ENCODE measurements at places on chromosomes 2 and 18. TPM values are rescaled to one million over a fixed set of nuclear protein-coding genes. Genes with fewer than 3 reads are reported as not detected.

TGFA gene
- total RNA-seq = 0.12 TPM

TSHZ1 gene
- total RNA-seq = 11.4 TPM

MYO5B gene
- 1.4 TPM for total RNA-seq

IFIH1 gene
- total RNA-seq = 6.9 TPM

VSNL1 gene
- not detected for total RNA-seq

- no peak overlapping the region for H3K4me3 ChIP-seq
- H3K36me3 ChIP-seq = no peaks in the 10 kb centered on the region
- H3K27ac ChIP-seq = no peak overlapping the region
- DNase-seq = no peak
- H3K27me3 ChIP-seq = no peaks in the 10 kb centered on the region
- H3K4me1 ChIP-seq = no peaks in the 10 kb centered on the region
These were observed 84.6 kb downstream of the LRATD1 start for GRCh38 chr2:14717131-14717530.

- H3K4me3 ChIP-seq = no peak overlapping the region
- no peaks in the 10 kb centered on the region for H3K36me3 ChIP-seq
- no peaks in the 10 kb centered on the region for H3K27me3 ChIP-seq
These were observed 95.9 kb downstream of the LYPD6B start for GRCh38 chr2:149134335-149134923.

DNA sequence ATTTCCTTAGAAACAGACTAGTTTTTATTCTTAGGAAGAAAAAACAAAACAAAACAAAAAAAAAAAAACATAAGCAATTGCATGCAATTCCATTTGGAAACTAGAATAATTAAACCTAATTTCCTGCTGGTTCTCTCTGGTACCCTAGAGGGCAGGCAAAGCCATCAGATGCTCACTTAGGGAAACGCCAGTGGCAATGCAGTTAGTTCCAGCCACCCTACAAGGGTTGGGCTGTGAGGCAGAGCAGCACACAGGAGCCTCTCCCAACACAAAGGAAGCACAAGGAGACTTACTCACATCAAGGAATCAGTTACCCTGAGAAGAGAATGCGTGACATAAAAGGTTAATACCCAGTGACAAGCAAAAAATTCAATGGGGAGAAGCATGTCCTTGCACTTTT, 28.8 kb downstream of the CCDC93 start:
- H3K27ac ChIP-seq = no peak overlapping the region
- no peak overlapping the region for H3K4me3 ChIP-seq
- H3K36me3 ChIP-seq = peaks cover 4% of the 10 kb centered on the region
- DNase-seq = no peak
- H3K4me1 ChIP-seq = peaks cover 13% of the 10 kb centered on the region

DNA sequence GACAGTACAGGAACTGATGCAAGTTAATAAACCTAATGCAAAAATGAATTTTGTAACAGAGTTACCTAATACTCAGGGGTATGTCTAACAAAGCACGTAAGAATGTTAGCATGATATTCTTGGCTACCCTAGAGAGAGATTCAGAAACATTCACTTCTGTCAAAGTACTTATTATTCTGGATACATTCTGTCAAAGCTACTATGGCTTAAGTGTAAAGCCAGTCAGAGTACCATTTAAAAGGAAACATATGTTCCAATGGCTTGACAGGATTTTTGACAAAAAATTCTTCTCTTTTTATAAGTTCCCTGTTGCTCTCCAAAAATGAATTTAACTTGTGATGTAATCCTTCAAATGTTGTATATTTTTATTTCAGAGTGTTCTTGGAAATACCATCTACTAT, 85.5 kb downstream of the PIGN start:
- H3K36me3 ChIP-seq = no peaks in the 10 kb centered on the region
- H3K27ac ChIP-seq = no peak overlapping the region
- no peak overlapping the region for H3K4me3 ChIP-seq
- H3K27me3 ChIP-seq = no peaks in the 10 kb centered on the region
- DNase-seq = no peak

- H3K36me3 ChIP-seq = no peaks in the 10 kb centered on the region
- H3K27ac ChIP-seq = no peak overlapping the region
- no peak overlapping the region for H3K4me3 ChIP-seq
- no peak for DNase-seq
These were observed 11.8 kb downstream of the CRACDL start for GRCh38 chr2:98924038-98924830.

- no peak overlapping the region for H3K27ac ChIP-seq
- H3K4me1 ChIP-seq = no peaks in the 10 kb centered on the region
- peaks cover 2% of the 10 kb centered on the region for H3K27me3 ChIP-seq
- no peak for DNase-seq
These were observed 1.2 kb downstream of the SERPINB5 start for GRCh38 chr18:63477968-63478367.

- peaks cover 9% of the 10 kb centered on the region for H3K27me3 ChIP-seq
- no peaks in the 10 kb centered on the region for H3K36me3 ChIP-seq
- H3K4me3 ChIP-seq = no peak overlapping the region
- no peak for DNase-seq
These were observed 11.9 kb upstream of the APCDD1 start for GRCh38 chr18:10442551-10442971.

DNA sequence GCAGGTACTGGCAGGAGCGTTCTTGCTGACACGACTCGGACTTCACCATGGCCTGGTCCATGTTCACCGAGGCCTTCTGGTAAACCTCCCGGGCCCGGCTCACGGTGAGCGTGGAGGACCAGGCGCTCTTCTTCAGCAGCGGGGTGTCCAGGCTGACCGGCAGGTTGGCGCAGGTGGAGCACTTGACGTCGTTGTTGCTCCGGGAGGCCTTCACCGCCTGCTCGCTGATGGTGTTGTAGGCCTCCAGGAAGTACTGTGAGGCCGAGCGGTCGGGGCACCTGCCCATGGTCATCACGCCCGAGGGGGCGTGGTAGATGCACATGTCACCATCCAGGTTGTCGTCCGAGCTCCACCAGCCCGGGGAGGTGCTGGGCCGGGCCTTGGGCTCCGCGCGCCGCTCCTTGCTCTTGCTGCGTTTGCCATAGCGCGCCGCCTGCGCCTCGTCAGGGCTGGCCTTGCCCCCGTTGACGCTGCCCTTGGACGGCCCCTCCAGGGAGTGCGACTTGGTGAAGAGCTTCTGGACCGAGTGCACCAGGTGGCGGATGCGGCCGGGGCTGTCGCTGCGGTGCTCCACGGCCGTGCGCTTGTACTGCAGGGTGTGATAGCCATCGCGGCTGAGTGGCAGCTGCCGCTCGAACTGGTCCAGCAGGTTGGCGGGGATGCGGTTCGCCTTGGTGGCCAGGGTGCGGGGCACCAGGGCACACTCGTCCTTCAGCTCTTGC, 429.3 kb downstream of the TGIF1 start:
- no peak for DNase-seq
- peaks cover 8% of the 10 kb centered on the region for H3K27me3 ChIP-seq
- H3K36me3 ChIP-seq = no peaks in the 10 kb centered on the region
- H3K4me3 ChIP-seq = no peak overlapping the region
- H3K27ac ChIP-seq = no peak overlapping the region

DNA sequence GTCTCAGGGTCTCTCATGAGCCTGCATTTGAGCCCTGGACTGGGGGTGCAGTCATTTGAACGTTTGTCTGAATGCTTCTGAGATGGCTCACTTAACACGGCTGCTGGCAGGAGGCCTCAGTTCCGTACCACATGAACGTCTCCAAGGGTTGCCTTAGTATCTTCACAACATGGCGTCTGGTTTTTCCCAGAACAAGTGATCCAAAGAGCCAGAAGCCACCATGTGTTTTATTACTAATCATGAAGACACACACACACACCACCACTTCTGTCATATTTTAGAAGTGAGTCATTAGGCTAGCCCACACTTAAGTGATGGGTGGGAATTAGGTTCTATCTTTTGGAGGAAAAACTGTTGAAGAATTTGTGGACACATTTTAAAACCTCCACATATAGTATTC, 15.0 kb upstream of the MYO1B start:
- H3K27ac ChIP-seq = no peak overlapping the region
- H3K36me3 ChIP-seq = no peaks in the 10 kb centered on the region
- H3K4me1 ChIP-seq = no peaks in the 10 kb centered on the region

DNA sequence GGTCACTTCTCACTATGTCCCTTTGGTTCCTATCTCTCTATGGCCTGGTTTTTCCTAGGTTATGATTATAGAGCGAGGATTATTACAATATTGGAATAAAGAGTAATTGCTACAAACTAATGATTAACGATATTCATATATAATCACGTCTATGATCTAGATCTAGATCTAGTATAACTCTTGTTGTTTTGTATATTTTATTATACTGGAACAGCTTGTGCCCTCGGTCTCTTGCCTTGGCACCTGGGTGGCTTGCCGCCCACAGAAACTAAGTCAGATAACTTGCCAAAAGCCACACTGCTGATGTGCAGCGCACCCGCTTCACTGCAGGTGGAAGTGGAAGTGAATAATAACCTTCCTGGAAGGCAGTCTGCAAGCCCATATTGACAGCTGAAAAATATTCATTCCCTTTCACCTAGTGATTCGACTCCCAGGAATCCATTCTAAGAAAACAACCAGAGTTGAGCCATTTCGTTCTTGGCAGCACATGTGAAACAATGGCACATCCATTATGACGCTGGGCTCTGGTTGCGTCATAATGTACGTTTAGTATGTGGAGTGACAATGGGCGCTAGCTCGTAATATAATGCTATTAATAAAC, 725 bp upstream of the ANKRD53 start:
- peaks cover 5% of the 10 kb centered on the region for H3K27me3 ChIP-seq
- peaks cover 13% of the 10 kb centered on the region for H3K4me1 ChIP-seq
- peak; percentile 35 for DNase-seq
- peak overlapping the region; percentile 85 for H3K27ac ChIP-seq
- no peak overlapping the region for H3K4me3 ChIP-seq

- no peak overlapping the region for H3K4me3 ChIP-seq
- H3K4me1 ChIP-seq = no peaks in the 10 kb centered on the region
- H3K36me3 ChIP-seq = no peaks in the 10 kb centered on the region
- no peaks in the 10 kb centered on the region for H3K27me3 ChIP-seq
- DNase-seq = no peak
These were observed 532.2 kb downstream of the RIT2 start for GRCh38 chr18:42583283-42583731.

- no peak for DNase-seq
- no peak overlapping the region for H3K4me3 ChIP-seq
- no peak overlapping the region for H3K27ac ChIP-seq
These were observed 79.3 kb downstream of the FBXO15 start for GRCh38 chr18:74068296-74068695.

Measured in endothelial cell of umbilical vein (primary cell).